ENCODE measurements at places on chromosomes 2 and 18. TPM values are rescaled to one million over a fixed set of nuclear protein-coding genes. Genes with fewer than 3 reads are reported as not detected.
A peak's percentile ranks its signal among the peaks of the same experiment; 100 is the strongest.

- DNase-seq = no peak
Measured at GRCh38 chr2:38323623-38324022, 53.5 kb downstream of the ATL2 start.

Gene ALK
- 0.06 TPM for total RNA-seq

GRCh38 chr2:196987649-196988364 lies 61.3 kb upstream of the PGAP1 start:
- DNase-seq = no peak

Gene WNT10A
- total RNA-seq = not detected

- peak; percentile 78 for DNase-seq
Measured at GRCh38 chr2:219570194-219570923, 980 bp downstream of the OBSL1 start.

GRCh38 chr18:58098706-58099105 lies 54.7 kb downstream of the NEDD4L start:
- no peak for DNase-seq

DNA sequence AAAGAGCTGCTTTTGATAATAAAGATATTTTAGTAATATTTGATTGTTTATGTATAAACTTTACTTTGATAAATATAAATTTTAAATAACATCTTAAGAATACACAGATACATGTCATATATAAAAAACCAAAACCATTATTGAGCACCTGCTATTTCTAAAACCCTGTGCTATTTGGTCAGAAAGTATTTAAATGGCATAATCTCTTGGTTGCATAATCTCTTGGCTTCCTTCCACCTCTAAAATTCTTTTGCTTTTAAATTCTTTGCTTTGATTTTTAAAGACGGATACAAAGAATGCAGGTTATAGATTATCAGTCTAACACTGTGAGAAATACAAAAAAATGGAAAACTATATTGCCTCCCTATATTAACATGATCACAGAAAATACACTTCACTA lies 36.9 kb downstream of the ACMSD start:
- no peak for DNase-seq

Gene LAMA3
- 5.4 TPM for total RNA-seq

Gene TMEM198
- total RNA-seq = 1.8 TPM

Gene C2orf80
- not detected for total RNA-seq

Gene SLC66A3
- 14.6 TPM for total RNA-seq

Gene FAM161A
- total RNA-seq = 1.3 TPM

- no peak for DNase-seq
Measured at GRCh38 chr18:26709897-26710296, 155.6 kb downstream of the AQP4 start.

DNA sequence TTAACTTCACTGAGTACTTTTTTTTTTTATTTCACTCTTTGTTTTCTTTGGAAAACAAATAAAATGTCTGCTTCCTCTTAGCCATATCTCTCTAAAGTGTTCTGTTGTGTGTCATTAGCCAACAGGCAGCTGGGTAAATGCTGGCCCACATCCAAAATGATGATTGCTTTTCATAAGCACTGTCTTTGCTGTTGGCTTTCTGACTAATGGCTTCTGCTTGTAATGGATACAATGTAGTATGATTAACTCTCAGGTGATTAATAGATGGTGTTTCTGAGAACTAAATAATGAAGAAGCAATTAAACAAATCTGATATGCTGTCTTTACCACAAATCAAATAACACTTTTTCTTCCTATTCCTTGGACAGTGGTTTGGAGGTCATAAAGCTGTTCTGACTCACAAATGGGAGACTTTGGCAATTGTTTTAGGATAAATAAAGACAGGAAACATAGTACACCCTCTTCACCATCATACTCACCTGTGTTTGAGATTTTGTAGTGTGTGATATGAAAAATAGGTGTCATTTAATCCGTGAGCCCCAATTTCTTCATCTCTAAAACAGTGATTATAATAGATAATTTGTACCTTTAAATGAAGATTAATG lies 888.4 kb downstream of the TSN start:
- DNase-seq = no peak

GRCh38 chr2:177239932-177240630 lies 24.4 kb downstream of the NFE2L2 start:
- DNase-seq = no peak

Measured in right cardiac atrium (tissue), 5 donors.